ENCODE measurements at places on chromosomes 12 and 14. TPM values are rescaled to one million over a fixed set of nuclear protein-coding genes. Genes with fewer than 3 reads are reported as not detected.

DNA sequence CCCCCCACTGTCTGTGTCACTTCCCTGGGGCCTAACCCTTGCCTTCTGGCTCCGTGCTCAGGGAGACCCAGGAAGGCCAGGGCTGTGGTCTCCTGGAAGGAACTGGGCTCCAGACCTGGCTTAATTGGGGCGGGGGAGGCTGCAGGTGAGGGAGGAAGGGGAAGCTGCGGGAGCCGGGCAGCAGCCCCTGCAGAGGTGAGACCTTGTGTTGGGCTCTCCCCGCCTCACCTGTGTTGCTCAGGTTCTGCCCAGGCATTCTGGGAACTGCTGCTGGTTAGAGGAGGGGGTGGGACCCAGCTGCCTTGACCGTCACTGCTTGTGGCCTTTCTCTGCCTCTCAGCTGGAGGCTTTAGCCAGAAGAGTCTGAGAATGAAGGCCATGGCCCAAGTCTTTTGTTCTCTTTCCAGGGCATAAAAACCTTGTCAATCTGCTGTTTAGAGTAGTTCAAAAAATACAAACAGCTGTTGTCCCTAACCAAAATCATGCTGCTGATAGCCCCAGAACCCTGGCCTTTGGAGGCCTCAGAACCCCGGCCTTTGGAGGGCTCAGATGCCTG is 247.6 kb downstream of the CHST11 start:
- DNase-seq = no peak

DNA sequence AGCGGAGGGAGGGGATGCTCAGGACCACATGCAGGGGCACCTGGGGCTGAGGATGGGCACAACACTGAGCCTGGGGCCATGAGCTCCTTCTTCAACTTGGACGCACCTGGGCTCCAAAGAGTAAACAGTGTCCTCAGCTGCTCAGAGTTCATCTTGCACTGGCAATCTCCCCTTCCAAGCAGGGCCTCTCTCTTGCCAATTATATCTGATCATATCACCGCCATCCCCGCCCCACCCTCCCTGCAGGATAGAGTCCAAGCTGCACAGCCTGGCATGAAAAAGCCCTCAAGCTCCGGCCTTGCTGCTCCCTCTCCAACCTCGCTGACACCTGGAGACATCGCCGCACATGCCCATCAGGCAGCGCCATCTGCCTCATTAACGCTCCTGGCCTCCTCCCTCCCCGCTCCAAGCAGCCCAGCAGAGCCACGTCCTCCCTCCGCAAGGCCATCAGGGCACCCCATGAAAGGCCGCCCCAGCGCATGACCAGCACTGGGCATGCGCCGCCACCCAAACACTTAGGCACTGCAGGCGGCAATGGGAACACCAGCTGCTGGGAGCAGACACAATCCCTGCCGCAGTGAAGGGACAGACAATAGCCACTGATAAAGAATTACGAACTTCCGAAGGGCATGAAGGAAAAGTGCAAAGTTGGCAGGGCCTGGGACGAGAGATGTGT is 88.8 kb downstream of the CHGA start:
- DNase-seq = no peak

DNA sequence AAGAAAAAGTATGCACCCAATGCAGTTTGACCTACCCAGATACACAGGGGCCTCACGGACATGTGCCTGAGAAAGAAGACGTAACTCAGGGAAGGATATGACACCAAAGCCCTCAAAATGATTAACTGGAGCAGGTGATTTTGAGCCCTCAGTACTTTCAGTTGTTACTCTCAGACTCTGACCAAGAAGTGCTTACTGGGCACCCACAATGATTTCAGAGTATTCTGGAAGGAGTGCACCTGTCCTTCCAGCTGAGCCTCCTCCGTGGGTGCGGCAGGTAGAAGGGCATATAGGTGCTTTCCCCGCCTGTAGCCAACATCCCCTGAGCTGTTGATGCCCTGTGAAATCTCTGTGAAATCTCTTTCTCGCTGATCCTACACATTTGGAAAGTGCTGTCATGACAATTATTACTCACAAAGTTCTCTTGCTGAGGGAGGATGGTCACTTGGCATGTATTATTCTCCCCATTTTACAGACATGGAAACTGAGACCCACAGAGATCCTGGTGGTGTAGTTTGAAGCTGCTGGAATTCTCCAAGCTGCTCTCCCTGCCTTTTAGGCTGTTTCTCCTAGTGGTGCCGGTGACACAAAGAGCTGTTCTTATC is 154.3 kb upstream of the CCND2 start:
- DNase-seq = peak; percentile 16

DNA sequence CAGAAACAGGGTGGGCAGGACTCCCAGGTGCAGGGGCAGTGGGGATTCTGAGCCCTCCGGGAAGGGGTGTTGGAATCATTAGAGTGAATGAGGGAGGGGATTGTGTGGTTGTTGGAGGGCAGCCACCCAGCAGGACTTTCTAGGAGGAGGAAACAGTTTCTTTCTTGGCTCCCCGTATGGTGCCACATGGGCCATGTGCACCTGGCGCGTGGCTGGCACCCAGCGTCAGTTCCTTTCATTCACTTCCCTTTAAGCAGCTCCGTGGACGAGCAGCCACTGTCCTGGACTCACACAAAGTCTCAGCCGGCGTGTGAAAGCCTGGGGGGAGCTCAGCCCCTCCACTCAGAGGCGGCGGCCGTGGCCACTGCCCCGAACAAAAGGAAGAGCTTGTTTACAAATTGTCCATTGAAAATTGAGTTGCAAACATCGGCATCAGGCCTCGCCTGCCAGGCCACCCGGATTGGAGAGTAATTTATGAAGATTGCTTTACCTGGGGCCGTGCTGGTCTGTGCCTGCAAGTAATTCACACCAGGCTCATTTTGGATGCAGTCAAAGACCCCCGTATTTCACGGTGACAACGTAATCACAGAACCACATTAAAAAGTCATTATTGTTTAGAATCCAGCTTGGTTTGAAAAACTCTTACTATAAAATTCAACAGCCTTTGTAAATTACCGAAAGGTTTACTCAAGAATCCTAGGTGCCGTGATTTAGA is 101.7 kb upstream of the C14orf180 start:
- no peak for DNase-seq

DNA sequence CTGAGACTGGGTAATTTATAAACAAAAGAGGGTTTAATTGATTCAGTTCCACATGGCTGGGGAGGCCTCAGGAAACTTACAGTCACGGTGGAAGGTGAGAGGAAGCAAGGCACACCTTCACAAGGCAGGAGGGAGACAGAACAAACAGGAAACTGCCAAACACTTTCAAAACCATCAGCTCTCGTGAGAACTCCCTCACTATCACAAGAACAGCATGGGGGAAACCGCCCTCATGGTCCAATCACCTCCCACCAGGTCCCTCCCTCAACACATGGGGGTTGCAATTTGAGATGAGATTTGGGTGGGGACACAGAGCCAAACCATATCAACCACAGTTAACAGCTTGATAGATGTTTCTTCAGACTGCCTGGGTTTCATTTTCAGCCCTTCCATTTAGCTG is 6.2 kb upstream of the GNPNAT1 start:
- no peak for DNase-seq

GRCh38 chr12:13973996-13974395 is 7.4 kb downstream of the GRIN2B start:
- DNase-seq = no peak

- no peak for DNase-seq
Measured at GRCh38 chr14:22226381-22226780, 362.6 kb downstream of the DAD1 start.

DNA sequence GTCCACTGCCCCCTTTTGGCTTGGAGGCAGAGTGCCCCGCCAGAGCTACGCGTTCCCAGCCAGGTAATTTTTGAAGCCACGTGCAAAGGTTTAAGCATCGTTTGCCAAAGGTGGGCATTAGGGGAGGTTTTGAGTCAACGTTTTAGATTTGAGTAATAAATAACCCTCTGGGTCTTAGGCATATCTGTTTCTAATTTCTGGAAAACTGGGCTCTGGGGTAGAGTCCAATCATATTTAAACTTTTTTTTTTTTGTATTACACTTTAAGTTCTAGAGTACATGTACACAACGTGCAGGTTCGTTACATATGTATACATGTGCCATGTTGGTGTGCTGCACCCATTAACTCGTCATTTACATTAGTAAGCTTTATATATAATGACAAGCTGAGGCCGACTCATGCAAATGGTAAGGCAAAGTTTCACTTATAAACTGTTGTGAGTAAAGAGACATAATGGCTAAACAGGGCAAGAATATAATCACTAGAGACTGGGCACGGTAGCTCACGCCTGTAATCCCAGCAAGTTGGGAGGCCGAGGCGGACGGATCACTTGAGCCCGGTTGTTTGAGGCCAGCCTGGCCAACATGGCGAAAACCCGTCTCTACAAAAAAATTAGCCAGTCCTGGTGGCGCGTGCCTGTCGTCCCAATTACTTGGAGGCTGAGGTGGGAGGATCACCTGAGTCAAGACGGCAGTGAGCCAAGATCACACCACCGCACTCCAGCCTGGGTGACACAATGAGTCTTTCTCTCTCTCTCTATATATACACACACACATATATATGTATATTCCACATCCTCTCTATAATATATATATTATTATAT is 491 bp upstream of the NR2C1 start:
- DNase-seq = peak; percentile 55

DNA sequence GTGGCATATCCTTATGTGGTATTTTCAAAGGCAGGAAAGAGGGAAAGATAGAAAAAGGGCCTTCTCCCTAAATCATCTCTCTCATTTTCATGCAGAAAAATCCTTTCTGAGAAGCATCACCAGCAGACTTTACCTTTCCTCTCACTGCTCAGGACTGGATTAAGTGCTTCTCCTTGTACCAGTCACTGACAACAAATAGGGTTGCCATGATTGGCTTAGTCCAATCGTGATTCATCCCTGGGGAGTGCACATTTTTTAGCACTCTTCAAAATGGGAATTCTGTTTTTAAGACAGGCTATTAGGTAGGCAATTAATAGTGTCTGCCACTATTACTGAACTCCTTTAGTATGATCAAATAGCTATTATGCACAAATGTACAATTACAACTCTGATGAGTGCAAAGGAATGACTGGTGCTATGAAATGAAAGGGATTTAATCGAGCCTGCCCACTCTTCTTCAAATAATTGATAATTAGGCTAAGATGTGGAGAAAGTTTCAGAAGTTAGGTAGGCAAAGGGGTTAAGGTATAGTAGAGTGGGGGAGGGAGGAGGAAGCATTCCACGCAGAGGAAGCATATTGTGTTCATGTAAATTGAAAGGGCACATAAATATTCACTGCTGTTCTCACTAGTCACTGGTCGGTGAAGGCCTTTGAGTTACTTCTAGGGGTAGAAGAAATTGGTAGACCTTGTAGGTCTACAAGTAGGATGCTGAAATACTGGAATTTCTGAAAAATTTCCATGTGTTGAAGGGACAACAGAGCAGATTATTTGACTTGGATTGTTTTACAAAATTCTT is 84.0 kb downstream of the MSRB3 start:
- no peak for DNase-seq

DNA sequence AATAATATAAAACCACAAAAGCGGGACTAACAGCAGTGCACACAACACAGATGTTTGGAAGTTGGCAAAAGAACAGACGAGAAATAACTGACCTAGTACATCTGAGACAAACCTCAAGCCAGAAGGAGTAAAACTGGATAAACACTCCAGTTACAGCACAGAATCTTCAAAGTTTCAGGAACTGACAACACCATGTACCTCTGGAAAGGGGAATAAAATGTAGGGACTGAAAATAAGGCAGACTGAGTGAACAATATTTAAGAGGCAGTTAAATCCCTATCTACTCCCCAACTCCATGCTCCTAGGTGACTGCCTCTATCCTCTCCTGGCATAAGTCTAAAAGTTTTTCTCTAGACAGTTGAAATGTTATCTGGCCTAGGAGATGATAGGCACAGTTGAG is 57.9 kb downstream of the ZFYVE21 start:
- DNase-seq = no peak

DNA sequence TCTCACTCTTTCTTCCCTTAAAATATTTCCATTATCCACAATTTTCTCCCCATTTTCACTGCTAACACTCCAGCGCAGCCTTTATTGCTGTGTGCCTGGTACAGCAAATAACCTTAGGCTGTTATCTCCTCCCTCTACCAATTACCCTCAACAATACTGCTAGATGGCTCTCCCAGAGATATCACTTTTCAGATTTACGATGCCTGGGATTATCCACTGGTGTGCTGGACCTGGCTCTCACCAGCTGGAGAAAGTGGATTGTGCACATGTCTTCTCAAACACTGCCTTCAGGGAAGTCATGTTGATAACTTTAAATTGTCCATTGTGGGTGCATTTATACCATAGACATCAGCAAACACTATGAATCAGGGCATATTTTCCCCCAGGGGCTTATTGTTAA is 101.9 kb upstream of the ADAMTS20 start:
- no peak for DNase-seq

- DNase-seq = no peak
Measured at GRCh38 chr14:54659365-54659764, 92.4 kb downstream of the SAMD4A start.

- DNase-seq = no peak
Measured at GRCh38 chr12:2373307-2373706, 320.5 kb downstream of the CACNA1C start.

DNA sequence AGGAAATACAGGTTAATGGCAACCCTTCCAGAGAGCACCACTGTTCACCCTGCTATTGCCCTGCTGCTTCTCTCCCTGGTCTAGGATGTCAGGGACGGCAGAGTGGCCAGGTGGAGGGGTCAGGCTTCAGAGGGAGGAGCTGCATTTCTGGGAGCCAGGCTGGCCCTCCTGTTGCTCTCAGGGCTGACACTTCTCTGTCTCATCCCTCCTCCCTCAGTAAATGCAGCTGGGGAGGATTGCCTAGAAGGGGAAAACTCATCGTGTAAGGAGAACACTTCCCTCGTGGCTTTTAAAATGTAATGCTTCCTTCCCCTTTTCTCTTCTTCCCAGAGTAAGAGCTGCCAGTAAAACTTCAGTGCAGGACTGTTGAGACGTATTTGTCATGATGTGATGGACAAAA is 20.8 kb downstream of the SUSD6 start:
- DNase-seq = no peak

DNA sequence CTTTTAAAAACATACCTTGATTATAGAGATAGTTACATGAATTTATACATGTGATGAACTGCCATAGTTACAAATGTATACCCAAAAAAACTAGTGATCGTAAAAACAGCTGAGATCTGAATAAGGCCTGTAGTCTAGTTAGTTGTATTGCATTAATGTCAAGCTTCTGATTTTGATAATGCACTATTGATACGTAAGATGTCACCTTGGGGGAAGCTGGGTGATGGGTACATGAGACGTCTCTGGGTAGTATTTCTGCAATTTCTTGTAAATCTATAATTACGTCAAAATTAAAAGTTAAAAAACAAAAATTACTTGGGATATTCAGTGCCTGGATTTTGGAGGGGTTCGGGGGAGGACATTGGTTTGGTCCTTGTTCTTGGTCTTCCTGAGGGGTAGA is 144.4 kb downstream of the SAMD4A start:
- no peak for DNase-seq

POLE2 gene
- polyA plus RNA-seq = 0.58 TPM

CLEC4D gene
- not detected for polyA plus RNA-seq

TPH2 gene
- polyA plus RNA-seq = not detected

GALNT9 gene
- 4.8 TPM for polyA plus RNA-seq

COA8 gene
- 65.1 TPM for polyA plus RNA-seq

PITPNM2 gene
- 5.7 TPM for polyA plus RNA-seq

Measured in kidney (tissue), 22 donors.